ENCODE measurements at places on chromosomes 12 and 14. TPM values are rescaled to one million over a fixed set of nuclear protein-coding genes. Genes with fewer than 3 reads are reported as not detected.

The CCDC197 gene
- total RNA-seq, result not detected

The ACSM4 gene
- total RNA-seq, result not detected

- DNase-seq, result no peak
Measured at GRCh38 chr14:64573109-64573508, 23.3 kb downstream of the PPP1R36 start.

- DNase-seq, result peak; percentile 12
Measured at GRCh38 chr14:23285530-23286019, 357 bp downstream of the HOMEZ start.

Data from M059J (cell line).